ENCODE measurements at places on chromosomes 13 and 19. TPM values are rescaled to one million over a fixed set of nuclear protein-coding genes. Genes with fewer than 3 reads are reported as not detected.

The SIGLEC7 gene
- total RNA-seq = 0.44 TPM

The CADM4 gene
- total RNA-seq = 13.0 TPM

The SYCN gene
- not detected for total RNA-seq

The CUL4A gene
- total RNA-seq = 48.3 TPM

The PCDH8 gene
- total RNA-seq = 0.04 TPM

The KCNN4 gene
- total RNA-seq = 4.1 TPM

The CBARP gene
- total RNA-seq = 2.0 TPM

The ZNF527 gene
- total RNA-seq = 1.4 TPM

The SMIM7 gene
- 50.3 TPM for total RNA-seq

The IGLON5 gene
- total RNA-seq = not detected

The ZNF534 gene
- not detected for total RNA-seq

The PABPC3 gene
- 0.12 TPM for total RNA-seq

The APOC4 gene
- not detected for total RNA-seq

The F10 gene
- total RNA-seq = 0.56 TPM

The CGB8 gene
- not detected for total RNA-seq

The DBP gene
- 6.7 TPM for total RNA-seq

The CGB5 gene
- total RNA-seq = not detected

The GPC5 gene
- total RNA-seq = not detected

The DMWD gene
- total RNA-seq = 17.4 TPM

The MBD3L5 gene
- not detected for total RNA-seq

The MISP gene
- 0.40 TPM for total RNA-seq

The MUC16 gene
- total RNA-seq = 0.56 TPM

The SMAD9 gene
- total RNA-seq = 0.68 TPM

The KRTDAP gene
- 338 TPM for total RNA-seq

The NEK3 gene
- total RNA-seq = 4.3 TPM

The HCN2 gene
- total RNA-seq = 0.48 TPM

The CRLF1 gene
- 7.9 TPM for total RNA-seq

The NKG7 gene
- not detected for total RNA-seq

The LILRB3 gene
- total RNA-seq = 0.72 TPM

The WTIP gene
- 2.7 TPM for total RNA-seq

The FFAR3 gene
- total RNA-seq = not detected

The FOXA3 gene
- not detected for total RNA-seq

The FBXO46 gene
- 30.3 TPM for total RNA-seq

The ATP13A1 gene
- 28.9 TPM for total RNA-seq

The TEX26 gene
- total RNA-seq = not detected

The MEIOSIN gene
- total RNA-seq = not detected

The GJB6 gene
- 369 TPM for total RNA-seq

The NLRP11 gene
- not detected for total RNA-seq

The ZNF91 gene
- total RNA-seq = 19.1 TPM

The CD209 gene
- 0.32 TPM for total RNA-seq
